ENCODE measurements at places on chromosomes 1 and 21.
A peak's percentile ranks its signal among the peaks of the same experiment; 100 is the strongest.

DNA sequence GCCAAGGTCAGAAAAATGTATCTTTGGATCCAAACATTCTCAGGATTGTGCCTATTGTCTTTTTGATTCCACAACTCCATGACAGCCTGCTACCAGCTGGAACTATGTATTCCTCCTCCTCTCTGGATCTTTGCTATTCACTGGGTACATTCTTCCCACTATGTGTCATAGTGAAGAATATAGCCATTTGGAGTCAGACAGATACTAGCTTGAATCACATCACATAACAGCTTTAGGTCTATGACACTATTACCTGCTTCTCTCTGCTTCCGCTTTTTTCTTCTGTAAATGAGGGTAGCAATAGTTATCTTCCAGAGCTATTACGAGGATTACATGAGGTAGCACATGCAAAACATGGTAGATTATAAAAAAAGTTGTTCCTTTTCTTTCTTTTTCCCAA, 5.4 kb upstream of the EXO1 start:
- DNase-seq: no peak

DNA sequence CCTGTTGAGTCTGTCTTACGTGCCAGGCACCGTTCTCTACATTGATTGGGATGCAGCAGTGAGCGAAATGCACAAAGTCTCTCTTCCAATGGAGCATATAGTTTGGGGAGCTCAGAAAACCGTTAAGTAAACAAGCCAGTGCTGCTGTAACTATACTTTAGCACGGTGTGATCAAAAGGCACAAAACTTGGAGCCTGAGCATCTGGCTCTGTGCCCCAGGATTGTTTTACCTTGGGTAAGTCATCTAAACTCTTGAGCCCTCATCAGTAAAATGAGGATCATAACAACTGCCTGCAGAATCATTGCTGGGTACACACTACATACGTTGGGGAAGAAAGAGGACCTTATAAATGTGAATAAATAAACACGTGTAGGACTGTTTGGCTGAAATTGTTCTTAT, 1.8 kb downstream of the HHIPL2 start:
- DNase-seq: no peak

DNA sequence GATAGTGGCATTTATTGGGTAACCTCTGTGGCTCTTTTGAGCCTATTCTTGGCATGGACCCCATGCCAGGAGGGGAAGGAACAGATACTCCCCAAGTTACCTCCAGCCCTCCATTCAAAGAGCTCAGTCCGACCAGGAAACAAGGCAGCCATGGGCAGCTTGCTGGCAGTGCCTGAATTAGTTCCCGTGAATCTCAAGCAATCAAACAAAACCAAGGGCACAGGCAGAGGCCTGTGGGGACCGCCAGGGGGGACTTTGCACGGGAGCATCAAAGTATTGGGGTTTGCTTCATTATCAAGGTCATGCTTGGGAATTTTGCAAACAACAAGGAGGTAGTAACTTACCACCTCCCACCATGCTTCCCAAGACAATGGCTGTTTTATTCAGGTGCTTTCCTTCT, 81.2 kb upstream of the IFFO2 start:
- DNase-seq: no peak

DNA sequence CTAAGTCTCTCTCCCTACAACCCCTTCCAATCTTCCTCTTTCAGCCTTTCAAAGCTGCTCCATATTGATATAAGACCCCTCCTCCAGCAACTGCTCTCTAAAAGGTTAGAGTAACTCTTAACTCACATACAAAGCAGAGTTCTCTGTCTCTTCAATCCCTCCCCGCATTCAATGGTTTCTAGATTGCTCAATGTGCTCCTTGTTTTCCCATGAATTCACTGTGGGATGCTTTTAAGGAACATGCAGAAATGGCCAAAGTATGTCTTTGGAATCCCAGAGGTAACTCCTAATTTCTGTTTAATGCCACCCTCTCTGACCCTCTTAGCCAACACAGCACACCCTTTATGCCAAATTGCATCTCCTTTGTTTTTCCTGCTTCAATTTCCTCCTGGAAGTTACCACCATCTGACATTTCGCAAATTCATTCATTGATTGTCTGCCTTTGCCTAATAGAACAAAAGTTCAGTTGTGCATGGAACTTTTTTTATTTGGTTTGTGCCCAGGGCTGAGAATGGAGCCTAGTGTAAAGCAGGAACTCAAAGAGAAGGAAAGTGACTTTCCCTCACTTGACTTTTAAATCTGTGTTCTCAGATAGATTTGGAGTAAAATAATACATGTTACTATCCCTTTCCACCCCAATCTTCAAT, 172.7 kb upstream of the C8B start:
- no peak for DNase-seq

DNA sequence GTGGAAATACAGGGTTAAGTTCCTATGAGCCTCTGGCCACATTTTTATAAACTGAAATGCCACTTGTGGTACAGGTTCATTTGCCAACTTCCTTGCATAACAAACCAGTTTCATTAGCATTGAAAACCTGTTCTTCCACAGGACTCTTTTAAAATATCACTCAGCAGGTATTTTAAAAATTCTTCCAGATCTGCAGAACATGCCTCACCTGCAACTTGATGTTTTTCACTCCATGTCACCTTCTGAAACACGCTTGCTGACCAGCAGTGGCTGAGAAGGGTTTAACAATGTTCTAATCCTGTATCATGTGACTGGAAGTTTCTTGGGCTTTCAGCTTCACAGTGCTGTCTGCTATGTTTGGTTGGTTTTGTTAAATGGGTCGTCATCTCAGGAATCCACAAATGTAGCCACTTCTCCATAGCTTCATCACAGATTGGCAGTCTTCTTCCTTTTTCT, 17.6 kb upstream of the CBR3 start:
- DNase-seq: no peak

DNA sequence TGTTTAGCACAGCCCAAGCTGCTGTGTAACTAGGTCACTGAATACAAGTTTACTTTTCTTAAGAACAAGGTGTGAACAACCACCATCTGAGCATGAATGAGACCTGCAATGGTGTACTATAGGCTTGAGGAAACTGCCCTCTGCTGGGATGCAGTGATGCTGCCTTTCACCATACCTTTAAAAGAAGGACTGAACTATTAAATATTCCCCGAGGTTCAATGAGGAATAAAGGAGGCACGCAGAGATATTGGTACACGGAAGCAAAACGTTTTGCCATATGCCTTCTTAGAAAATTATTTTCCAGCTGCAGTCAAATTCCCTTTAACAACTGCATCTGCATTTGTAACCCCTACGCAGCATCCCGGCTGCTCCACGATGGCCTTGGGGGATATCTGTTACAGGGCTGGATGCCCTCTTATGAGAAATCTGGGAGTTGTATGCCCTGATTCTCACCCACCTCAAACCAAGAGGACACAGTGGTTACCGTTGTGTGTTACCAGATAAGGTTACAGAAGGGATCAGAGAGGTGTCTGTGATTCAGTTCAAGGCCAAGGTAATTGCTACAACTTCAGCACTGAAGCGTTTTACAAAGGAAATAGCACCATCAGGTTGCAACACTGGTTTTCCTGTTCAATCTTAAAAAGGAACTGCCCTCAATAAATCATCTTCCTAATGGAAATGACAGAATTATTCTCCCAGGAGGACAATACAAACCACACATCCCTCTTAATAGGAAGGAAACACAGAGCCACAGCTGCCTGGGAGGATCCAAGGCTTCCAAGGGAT, 470.5 kb downstream of the LTN1 start:
- no peak for DNase-seq

- no peak for DNase-seq
Measured at GRCh38 chr1:230148768-230149469, 81.9 kb downstream of the GALNT2 start.

DNA sequence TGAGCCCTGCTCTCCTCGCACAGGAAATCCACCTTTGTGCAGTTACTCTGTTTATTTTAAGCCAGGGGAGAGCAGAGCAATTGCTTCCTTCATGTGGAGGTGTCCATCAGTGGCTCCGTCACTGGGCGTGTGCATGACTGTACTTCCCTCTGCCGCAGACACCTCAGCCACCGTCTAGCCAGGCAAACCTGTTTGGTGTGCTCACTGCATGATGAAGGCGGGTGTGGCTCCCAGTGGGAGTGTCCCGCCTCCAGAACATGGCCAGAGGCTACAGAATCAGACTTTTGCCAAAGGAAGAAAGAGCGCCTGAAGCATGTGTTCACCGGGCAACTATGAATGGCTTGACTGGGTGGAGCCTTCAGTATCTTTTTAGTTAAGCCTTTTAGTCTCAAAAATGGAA, 26.1 kb upstream of the LAMC2 start:
- peak; percentile 41 for DNase-seq

DNA sequence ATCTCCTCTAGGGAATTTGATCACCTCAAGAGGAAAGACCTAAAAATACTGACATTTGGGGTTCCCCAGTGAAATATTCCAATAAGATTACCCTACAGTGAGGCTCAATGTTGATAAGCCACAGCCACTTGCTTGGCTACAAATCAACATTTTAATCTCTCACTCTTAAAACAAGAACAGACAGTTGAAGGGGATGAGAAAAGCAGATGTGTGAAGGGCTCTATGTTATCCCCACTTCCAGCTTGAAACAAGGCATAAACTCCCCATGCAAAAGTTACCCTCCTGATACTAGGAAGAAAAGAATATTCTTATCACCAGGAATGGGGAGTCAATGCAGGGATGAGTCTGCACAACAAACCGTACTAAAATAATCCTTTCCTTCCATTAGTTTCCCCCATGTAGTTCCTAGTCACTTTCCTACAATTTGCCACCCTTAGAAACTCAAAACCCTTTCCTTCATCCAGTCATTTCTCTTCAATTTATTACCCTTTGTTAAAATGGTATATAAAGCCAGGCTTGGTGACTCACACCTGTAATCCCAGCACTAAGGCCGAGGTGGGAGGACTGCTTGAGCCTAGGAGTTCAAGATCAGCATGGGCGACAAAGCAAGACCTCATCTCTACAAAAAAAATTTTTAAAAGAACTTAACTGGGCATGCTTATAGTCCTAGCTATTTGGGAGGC, 29.5 kb downstream of the LPGAT1 start:
- DNase-seq: no peak

GRCh38 chr1:59692591-59692990, 122.2 kb upstream of the HOOK1 start:
- no peak for DNase-seq

- DNase-seq: no peak
Measured at GRCh38 chr1:203281851-203282661, 23.3 kb upstream of the BTG2 start.

DNA sequence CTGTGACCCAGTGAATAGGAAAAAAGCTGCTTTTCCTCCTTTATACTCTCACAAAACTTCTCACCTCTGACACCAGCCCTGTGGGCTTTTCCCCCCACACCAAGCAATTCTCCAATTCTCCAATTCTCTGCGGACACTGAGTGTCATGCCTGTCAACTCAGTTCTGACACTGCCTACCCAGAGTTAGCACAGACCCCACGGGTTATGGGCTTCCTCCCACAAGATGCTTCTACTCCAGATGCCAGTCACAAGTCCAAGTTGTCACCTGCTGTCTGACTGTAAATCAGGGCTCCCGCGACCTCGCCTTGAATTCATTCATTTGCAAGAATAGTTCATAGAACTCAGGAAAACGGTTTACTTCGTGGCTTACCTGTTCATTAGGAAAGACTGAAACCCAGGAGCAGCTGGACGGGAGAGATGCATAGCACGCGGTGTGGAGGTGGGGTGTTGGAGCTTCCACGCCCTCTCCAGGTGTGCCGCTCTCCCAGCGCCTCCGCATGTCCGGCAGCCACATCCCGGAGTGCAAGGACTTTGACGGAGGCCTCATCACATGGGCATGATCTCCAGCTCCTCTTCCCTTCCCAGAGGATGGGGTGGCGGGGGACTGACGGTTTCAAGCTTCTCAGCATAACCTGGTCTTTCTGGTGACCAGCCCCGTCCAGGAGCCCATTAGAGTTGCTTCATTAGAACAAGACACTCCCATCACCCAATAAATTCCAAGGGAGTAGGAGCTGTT, 154.7 kb downstream of the PGBD5 start:
- no peak for DNase-seq

DNA sequence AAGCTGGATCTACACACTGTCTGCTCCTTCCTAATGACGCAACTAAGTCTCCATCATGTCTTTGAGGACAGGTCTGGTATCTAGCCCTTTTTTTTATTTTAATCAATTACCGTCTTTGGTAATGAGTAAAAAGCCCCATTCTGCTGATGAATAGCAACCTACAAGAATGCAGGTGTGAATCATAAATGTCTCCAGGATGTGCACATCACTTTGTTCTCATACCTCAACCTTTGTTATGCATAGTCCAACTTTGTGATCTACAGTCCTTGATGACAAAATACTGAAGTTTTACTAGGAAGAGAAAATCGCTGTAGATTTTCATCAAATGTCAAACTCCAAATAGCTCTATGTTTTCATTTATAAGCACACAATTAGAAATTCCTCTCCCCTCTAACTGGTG, 39.3 kb downstream of the PLPPR5 start:
- DNase-seq: no peak

Data from 8988T (cell line).